NCI-H2227 treated with DMSO at 0.1 percent for 48 hours (cell line): ENCODE measurements at places on chromosomes 13 and 19.
A peak's percentile ranks its signal among the peaks of the same experiment; 100 is the strongest.

- no peak for DNase-seq
Measured at GRCh38 chr13:46716821-46717220, 80.1 kb downstream of the ESD start.

GRCh38 chr13:107576430-107576829 lies 638.9 kb downstream of the LIG4 start:
- DNase-seq = no peak

DNA sequence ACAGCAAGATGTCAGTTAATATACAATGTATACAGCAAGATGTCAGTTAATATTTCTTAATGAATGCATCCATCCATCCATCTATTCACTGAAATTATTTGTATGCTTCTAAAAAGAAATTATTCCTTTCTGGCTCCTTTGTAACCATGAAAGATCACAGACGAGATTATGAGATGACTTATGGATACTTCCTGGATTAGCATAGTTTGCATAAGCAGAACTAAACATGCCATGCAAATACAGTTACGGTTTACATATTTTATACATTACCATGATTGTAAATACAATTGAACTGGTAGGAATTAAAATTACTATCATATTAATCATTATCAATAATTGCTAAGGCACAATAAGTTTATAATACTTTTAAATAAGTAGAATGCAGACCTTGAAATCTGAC lies 32.7 kb downstream of the NALCN start:
- DNase-seq = no peak

DNA sequence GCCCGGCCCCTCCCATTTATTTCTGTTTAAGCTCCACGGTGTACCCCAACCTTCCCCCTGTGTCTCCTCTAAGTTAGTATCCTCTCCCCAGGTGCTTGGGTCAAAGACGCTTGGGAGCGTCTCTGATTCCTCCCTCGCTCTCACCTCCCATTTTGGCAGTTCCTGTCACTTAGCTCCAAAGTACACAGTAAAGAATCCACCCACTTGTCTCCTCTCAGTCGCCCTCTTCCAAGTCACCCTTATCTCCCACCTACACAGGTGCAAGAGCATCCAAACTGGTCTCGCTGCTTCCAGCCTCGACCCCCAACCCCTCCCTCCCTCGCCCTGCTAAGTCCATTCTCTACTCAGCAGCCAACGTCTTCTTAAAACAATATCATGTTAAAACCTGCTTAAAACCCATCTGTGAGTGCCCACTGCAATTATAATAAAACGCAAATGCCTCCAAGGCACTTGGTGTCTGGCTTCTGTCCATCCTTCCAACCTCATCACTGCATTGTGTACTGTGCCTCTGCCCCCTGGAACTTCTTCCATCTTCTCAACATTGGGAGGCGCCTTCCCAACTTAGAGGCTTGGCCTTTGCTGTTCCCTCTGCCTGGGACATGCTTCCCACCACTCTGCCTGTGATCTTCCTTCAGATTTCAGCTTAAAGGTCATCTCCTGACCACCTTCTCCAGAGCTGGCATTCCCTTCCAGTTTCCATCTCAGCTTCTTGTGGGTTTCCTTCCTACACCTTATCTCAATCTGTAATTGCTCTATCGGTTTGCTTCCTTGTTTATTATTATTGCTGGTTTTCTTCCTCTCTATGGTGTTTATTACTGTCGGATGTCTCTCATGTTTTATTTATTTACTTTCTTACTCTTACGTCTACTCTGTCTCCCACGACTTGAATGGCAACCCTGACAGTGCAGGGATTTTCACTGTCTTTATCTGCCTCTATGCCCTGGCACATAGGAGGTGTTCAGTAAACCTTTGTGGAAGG lies 9.5 kb upstream of the KLK14 start:
- DNase-seq = no peak

GRCh38 chr13:51004111-51004865 lies 94.7 kb downstream of the RNASEH2B start:
- DNase-seq = no peak

DNA sequence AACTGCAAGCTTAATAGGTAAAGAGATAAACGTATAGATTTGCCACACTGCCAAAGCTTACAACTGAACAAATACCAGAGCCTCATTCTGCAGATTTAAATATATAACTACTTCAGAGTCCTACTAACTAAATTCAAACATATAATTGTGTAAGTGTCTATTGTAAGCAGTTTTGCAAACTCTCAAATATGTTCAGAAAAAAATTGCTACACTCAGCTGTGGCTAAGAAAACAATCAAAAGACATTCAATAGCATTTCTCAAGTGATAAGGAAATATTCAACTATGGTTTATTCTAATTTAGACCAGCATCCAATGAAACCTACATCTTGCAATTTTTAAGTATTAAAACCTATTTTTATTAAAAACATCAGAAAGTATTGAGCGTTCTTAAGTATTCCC lies 202.4 kb downstream of the KCTD12 start:
- no peak for DNase-seq

GRCh38 chr13:87536899-87537298 lies 134.3 kb upstream of the SLITRK5 start:
- DNase-seq = no peak

DNA sequence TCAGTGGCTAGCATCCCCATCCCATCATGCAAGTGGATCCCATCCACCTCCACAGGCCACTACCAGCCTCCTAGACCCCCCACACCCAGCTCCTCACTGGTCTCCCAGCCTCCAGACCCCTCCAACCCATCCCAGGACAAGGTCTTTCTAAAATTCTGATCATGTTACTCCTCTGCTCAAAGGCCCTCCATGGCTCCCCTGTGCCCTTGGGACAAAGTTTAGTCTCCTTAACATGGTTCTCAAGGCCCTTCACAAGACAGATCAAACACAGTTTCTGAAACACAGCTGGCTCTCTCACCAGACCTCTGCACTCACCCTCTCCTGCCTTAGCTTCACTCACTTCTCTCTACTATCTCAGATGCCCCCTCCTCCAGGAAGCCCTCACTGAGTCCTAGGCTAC lies 9.3 kb downstream of the CEACAM19 start:
- no peak for DNase-seq

GRCh38 chr13:33543631-33544265 lies 258.2 kb upstream of the STARD13 start:
- DNase-seq = peak; percentile 44

- no peak for DNase-seq
Measured at GRCh38 chr13:96214824-96215445, 125.0 kb downstream of the HS6ST3 start.
